T-helper 17 cell (primary cell): ENCODE measurements at places on chromosomes 3 and 15.

GRCh38 chr15:51267703-51268083 lies 70.7 kb downstream of the CYP19A1 start:
- H3K27me3 ChIP-seq = peaks cover 14% of the 10 kb centered on the region
- no peak overlapping the region for H3K27ac ChIP-seq
- no peak for DNase-seq
- H3K4me3 ChIP-seq = no peak overlapping the region

DNA sequence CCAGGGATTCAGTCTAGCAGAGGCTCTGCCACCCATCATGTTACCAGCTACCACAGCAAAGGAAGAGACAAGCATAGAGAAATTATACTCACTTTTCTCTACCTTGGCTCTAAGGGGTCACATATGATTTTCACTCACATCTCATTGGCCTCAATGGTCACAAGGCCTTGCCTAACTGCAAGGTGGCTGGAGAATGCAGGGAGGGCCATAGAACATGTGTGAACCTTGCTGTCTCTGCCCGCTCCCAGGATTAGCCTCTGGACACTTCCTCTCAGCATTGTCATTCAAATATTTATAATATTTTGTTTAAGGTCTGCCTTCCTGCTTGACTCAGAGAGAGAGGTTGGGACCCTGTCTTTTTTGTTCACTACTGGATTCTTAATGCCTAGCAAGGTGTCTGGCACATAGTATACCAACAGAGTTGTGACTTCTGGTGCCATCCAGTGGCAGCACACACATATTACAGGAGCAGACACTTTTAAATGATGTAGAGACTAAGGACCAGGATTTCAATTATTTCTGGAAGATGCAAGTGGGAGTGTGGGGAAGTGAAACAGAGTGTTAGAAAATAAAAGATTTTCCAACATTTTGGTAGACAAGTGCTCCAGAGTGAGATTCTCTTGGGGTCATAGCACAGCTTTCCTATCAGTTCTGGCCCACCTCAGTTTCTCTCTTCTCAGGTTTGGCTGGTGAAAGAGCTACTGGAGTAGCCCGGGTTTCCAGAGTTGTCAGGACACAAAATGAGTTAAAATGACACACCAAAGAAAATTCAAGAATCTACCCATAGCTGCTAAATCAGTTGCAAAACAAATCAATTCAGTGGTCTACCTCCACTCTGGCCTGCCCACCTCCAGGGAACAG lies 119.0 kb upstream of the RASGRP1 start:
- peak overlapping the region; percentile 52 for H3K4me3 ChIP-seq
- DNase-seq = peak; percentile 52

DNA sequence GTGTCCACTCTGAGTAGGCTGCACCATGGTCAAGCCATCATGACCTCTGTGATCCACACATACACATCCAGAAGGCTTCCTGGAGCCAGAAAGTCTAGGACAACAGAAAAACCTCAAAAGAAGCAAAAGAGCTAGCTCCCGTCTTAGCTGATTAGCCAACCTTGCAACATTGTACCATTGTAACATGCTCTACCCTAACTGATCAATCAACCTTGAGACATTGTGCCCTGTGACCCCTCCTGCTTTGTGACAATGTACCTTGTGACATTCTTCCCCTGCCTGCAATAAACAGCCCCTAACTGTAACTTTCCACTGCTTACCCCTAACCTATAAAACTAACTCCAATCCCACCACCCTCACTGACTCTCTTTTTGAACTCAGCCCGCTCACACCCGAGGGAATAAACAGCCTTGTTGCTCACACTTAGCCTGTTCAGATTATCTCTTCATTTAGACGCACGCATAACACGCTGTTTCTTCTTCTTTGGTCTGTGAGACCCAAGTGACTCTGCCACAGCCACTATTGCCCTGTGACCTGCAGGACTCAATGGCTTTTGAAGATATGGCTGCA lies 1104.6 kb downstream of the OTOL1 start:
- no peaks in the 10 kb centered on the region for H3K27me3 ChIP-seq
- H3K4me1 ChIP-seq = no peaks in the 10 kb centered on the region
- no peak overlapping the region for H3K4me3 ChIP-seq
- DNase-seq = no peak
- no peaks in the 10 kb centered on the region for H3K36me3 ChIP-seq

DNA sequence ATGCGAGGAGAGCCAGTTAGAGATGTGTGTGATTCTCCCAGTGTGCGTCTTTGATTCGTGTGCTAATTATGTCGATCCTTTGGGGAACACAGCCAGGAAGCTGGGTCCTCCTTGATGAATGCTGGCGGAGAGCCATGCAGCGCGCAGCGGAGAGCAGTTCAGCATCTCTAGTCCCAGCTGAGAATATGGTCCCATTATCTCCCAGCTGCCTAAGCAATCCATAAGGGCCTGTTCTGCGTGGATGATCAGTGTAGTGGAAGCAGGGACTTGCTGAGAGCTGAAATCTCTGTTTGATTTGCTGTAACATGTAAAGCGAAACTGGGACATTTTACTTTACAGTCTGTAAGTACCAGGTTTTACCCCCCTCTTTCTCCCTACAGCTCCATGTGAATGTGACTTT lies 412.7 kb downstream of the CNTN4 start:
- H3K4me3 ChIP-seq = no peak overlapping the region
- no peak for DNase-seq
- H3K4me1 ChIP-seq = peaks cover 4% of the 10 kb centered on the region

DNA sequence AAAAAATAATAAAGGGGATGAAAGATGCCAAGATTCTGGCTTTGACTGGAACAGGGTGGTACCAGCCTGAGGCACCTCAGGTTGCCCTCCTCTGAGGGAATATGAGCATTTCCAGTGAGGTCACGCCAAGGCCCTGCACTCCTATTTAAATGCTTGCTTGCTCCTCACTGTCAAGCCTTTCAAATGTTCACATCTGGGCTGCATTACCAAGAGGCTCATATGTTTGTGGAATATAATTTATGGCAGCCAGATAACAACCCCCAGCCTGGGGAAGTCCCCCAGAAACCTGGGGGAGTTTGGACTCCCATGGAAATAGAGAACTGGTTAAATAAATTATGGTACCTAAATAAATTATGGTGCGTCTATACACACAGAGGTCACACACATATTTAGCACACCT lies 88.4 kb downstream of the FRMD4B start:
- H3K4me1 ChIP-seq = no peaks in the 10 kb centered on the region
- H3K4me3 ChIP-seq = no peak overlapping the region
- no peaks in the 10 kb centered on the region for H3K27me3 ChIP-seq
- no peaks in the 10 kb centered on the region for H3K36me3 ChIP-seq
- DNase-seq = no peak

DNA sequence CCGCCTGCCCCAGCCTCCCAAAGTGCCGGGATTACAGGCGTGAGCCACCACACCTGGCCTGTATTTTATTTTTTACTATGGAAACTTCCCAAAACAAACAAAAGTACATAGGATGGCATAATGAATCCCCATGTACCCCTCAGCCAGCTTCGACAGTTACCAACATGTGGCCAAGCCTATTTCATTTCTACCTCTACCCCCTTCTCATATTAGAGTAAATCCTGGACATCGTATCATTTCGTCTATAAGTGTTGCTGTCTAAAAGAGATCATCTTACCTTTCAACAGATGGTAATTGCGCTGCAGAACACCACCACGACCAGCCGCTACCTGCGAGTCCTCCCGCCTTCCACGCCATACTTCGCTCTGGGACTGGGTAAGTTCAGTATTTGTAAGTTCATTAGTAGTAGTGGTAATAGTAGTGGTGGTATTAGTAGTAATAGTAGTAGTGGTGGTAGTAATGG lies 44.9 kb downstream of the DLEC1 start:
- H3K36me3 ChIP-seq = peaks cover 4% of the 10 kb centered on the region
- no peaks in the 10 kb centered on the region for H3K27me3 ChIP-seq
- peaks cover 4% of the 10 kb centered on the region for H3K4me1 ChIP-seq
- H3K27ac ChIP-seq = peak overlapping the region; percentile 92

- H3K27ac ChIP-seq = no peak overlapping the region
- no peaks in the 10 kb centered on the region for H3K36me3 ChIP-seq
- no peaks in the 10 kb centered on the region for H3K4me1 ChIP-seq
- DNase-seq = no peak
Observed at GRCh38 chr15:79257454-79257853, 25.1 kb upstream of the ANKRD34C start.

DNA sequence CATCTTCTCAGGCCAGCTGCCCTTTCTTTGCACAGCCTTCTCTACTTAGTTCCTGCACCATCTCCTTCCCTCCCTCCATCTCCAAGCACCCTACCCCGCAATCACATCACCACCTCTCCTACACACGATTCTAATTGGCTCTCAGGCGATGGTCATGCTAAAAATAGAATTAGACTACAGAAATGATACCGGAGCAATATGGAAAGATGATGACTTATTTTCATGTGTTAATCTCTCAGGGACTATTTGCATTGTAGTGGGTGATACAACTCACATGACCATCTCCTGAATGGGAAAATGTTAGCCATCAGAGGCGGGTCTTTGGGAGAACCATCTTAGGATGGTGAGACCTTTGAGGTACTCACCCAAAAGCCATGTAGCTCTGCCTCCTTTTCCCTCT lies 54.7 kb upstream of the PPARG start:
- peaks cover 9% of the 10 kb centered on the region for H3K36me3 ChIP-seq
- peaks cover 60% of the 10 kb centered on the region for H3K27me3 ChIP-seq
- H3K27ac ChIP-seq = no peak overlapping the region
- peaks cover 3% of the 10 kb centered on the region for H3K4me1 ChIP-seq
- DNase-seq = no peak
- H3K4me3 ChIP-seq = no peak overlapping the region

GRCh38 chr15:88894819-88895767 lies at the start of gene HAPLN3:
HAPLN3 (minus strand) TSS chr15:88895544; CDS start chr15:88887298, 8,246 bp downstream.
- peak within 1 kb of the TSS; percentile 93 for H3K4me3 ChIP-seq
- H3K27me3 ChIP-seq = no peaks in the 10 kb centered on the region
- H3K4me1 ChIP-seq = peaks cover 24% of the 10 kb centered on the region
- no peaks in the 10 kb centered on the region for H3K36me3 ChIP-seq

GRCh38 chr15:89051875-89052274 lies 36.4 kb upstream of the ABHD2 start:
- no peak overlapping the region for H3K4me3 ChIP-seq
- peaks cover 4% of the 10 kb centered on the region for H3K36me3 ChIP-seq
- H3K27me3 ChIP-seq = no peaks in the 10 kb centered on the region
- DNase-seq = no peak
- H3K4me1 ChIP-seq = peaks cover 11% of the 10 kb centered on the region

DNA sequence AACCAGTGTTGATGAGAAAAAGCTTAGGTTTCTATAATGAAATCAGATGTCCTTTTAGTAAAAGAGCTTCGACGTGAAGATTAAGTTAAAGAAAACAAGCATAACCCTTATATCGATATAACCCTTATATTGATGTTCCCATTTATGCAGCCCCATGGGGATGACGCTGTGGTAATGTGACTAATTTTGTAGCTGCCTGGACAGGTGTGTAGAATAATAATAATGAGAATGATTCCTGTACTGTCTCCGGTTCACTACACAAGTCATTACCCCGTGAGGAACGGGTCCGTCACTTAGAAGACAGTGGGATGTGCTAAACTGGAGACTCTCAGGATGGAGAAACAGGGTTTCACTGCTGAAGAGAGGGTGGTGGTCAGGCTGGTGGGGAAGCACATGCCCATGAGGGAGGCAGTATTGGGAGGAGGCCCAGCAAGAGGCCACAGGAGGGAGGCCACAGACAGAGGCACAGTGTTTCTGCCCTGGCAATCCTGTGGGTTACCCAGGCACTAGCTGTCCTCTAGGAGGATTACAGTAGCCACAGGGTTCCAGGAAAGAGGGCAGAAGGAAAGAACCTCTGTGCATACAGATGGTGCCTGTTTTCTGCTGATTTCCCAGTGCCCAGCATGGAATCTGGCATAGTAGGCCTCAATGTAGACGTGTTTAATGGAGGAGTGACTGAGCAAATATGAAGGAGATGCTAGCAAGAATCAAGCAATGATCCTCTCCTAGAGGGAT lies 191.1 kb upstream of the TSC22D2 start:
- H3K4me1 ChIP-seq = peaks cover 8% of the 10 kb centered on the region
- H3K36me3 ChIP-seq = peaks cover 10% of the 10 kb centered on the region
- H3K4me3 ChIP-seq = no peak overlapping the region
- no peak overlapping the region for H3K27ac ChIP-seq

DNA sequence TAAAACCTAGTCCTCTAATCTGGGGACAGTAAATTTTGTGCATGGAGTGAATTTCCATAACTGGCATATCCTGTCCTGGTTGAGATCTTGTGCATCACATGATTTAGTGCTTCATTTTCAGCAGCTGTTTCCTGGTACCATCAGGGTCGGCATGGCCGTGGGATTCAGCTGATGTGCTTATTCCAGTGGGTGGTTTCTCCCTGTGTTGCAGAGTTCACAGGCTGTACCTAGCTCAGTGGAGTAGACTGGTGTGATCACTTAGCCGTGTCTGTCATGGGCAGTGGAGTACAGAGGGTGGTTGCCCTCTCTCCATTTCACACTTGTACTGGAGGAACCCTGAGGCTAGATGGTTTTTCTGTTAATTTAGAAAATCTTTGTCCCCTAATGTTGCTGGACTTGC lies 228.5 kb downstream of the PTPRG start:
- no peak overlapping the region for H3K27ac ChIP-seq
- no peak for DNase-seq
- no peak overlapping the region for H3K4me3 ChIP-seq
- no peaks in the 10 kb centered on the region for H3K27me3 ChIP-seq

GRCh38 chr3:12143949-12144504 lies 14.7 kb downstream of the TIMP4 start:
- no peak overlapping the region for H3K4me3 ChIP-seq
- peaks cover 2% of the 10 kb centered on the region for H3K36me3 ChIP-seq
- no peaks in the 10 kb centered on the region for H3K4me1 ChIP-seq
- no peak overlapping the region for H3K27ac ChIP-seq
- peaks cover 12% of the 10 kb centered on the region for H3K27me3 ChIP-seq
- DNase-seq = no peak

- H3K4me1 ChIP-seq = no peaks in the 10 kb centered on the region
- H3K27me3 ChIP-seq = peaks cover 1% of the 10 kb centered on the region
- H3K4me3 ChIP-seq = no peak overlapping the region
- H3K27ac ChIP-seq = no peak overlapping the region
Observed at GRCh38 chr3:50985893-50986292, 311.2 kb downstream of the DOCK3 start.

- peaks cover 2% of the 10 kb centered on the region for H3K36me3 ChIP-seq
- H3K4me1 ChIP-seq = peaks cover 6% of the 10 kb centered on the region
- no peak for DNase-seq
- H3K4me3 ChIP-seq = peak overlapping the region; percentile 89
- peak overlapping the region; percentile 29 for H3K27ac ChIP-seq
- H3K27me3 ChIP-seq = peaks cover 42% of the 10 kb centered on the region
Observed at GRCh38 chr3:71754610-71755253, 1.1 kb downstream of the GPR27 start.

GRCh38 chr3:49718858-49719213 lies 648 bp downstream of the AMIGO3 start:
- no peaks in the 10 kb centered on the region for H3K36me3 ChIP-seq
- DNase-seq = no peak
- H3K4me1 ChIP-seq = peaks cover 28% of the 10 kb centered on the region
- H3K27me3 ChIP-seq = no peaks in the 10 kb centered on the region
- peak overlapping the region; percentile 97 for H3K27ac ChIP-seq
